GM13977 (cell line): ENCODE measurements at places on chromosomes 1 and 21.

- DNase-seq = no peak
Observed at GRCh38 chr1:53929246-53929960, 16.1 kb downstream of the IFT25 start.

DNA sequence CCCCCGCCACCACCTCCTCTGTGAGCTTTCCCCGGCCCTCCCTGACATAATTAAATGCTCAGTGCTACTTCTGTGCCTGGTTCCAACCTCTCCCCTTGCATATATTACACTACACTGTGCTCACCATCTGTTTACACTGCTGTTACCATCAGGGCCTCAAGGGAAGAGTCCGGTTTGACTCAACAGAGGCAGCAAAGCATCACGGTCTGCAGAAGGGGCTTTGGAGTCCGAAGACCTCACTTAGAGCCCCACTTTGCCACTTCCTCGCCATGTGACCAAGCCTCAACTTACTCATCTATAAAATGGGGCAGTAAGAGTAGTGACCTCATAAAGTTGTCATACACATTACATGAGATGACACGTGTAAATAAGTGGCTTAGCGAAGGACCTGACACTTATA lies 27.4 kb downstream of the KCNN3 start:
- DNase-seq = no peak

- no peak for DNase-seq
Observed at GRCh38 chr1:116855773-116856201, 53.9 kb upstream of the PTGFRN start.

DNA sequence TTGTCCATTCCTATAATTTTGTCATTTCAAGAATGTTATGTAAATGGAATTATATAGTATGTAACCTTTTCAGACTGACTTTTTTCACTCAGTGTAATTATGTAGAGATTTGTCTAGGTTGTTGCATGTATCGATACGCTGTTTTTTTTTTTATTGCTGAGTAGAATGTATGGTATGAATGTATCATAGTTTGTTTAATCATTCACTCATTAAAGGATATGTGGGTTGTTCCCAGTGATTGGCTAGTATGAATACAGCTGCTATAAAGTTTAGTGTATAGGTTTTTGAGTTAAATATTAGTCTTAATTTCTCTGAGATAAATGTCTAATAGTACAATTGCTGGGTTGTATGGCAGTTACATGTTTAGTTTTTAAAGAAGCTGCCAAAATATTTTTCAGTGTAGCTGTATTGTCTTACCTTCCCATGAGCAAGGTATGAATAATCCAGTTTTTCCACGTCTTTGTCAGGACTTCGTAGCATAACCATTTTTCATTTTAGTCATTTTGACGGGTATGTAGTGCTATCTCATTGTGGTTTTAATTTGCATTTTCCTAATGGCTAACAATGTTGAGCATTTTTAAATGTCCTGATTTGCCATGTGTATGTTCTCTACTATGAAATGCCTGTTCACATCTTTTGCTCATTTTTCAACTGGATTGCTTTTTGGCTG lies 22.4 kb downstream of the CASQ2 start:
- no peak for DNase-seq

GRCh38 chr1:222768592-222768991 lies 31.6 kb downstream of the FAM177B start:
- no peak for DNase-seq
